ENCODE measurements at places on chromosomes 7 and 10. TPM values are rescaled to one million over a fixed set of nuclear protein-coding genes. Genes with fewer than 3 reads are reported as not detected.

Gene TUBAL3
- total RNA-seq: 0.40 TPM

Gene ZNF107
- total RNA-seq: 1.9 TPM

Gene CTAGE4
- total RNA-seq: 0.24 TPM

Gene PAX2
- total RNA-seq: not detected

Gene INA
- total RNA-seq: 0.08 TPM

Gene LAMB1
- total RNA-seq: 55.1 TPM

Gene NRP1
- total RNA-seq: 138 TPM

Gene TAS2R41
- total RNA-seq: not detected

Gene BMPER
- total RNA-seq: 1.9 TPM

Gene NPSR1
- total RNA-seq: not detected

Gene BRAF
- 35.0 TPM for total RNA-seq

Gene ACTL6B
- not detected for total RNA-seq

Gene CPED1
- total RNA-seq: 48.7 TPM

Gene RAPGEF5
- 22.4 TPM for total RNA-seq

Gene GNAT3
- total RNA-seq: not detected

Gene KIAA1549
- 1.4 TPM for total RNA-seq

Gene SPDYE2B
- total RNA-seq: not detected

Gene ZC3HAV1L
- total RNA-seq: 3.2 TPM

Gene ACSM6
- total RNA-seq: 0.30 TPM

Gene SLC26A3
- not detected for total RNA-seq

Gene CRTAC1
- total RNA-seq: 3.2 TPM

Gene FKBP6
- total RNA-seq: not detected

Gene TMEM178B
- 15.2 TPM for total RNA-seq

Gene STOX1
- total RNA-seq: 0.19 TPM

Gene IKZF1
- total RNA-seq: 2.2 TPM

Gene ARMH3
- total RNA-seq: 50.4 TPM

Gene PILRB
- total RNA-seq: 11.6 TPM

Gene SH3PXD2A
- 45.0 TPM for total RNA-seq

Gene CHRM2
- 83.7 TPM for total RNA-seq

Gene TMEM184A
- total RNA-seq: 0.08 TPM

Gene VAX1
- not detected for total RNA-seq

Gene IDI2
- total RNA-seq: 0.51 TPM

Gene CTTNBP2
- 2.2 TPM for total RNA-seq

Gene CAMK2G
- total RNA-seq: 12.7 TPM

Gene ANXA8L1
- not detected for total RNA-seq

Gene DNAJB12
- 28.9 TPM for total RNA-seq

Gene HTR5A
- not detected for total RNA-seq

Gene STAG3
- 0.43 TPM for total RNA-seq

Gene GRID1
- total RNA-seq: 3.0 TPM

Gene TUBB8
- not detected for total RNA-seq

Measured in cardiac septum (tissue), 1 donor.